Sigmoid colon (tissue), 7 donors: ENCODE measurements at places on chromosomes 13 and 19. TPM values are rescaled to one million over a fixed set of nuclear protein-coding genes. Genes with fewer than 3 reads are reported as not detected.

DNA sequence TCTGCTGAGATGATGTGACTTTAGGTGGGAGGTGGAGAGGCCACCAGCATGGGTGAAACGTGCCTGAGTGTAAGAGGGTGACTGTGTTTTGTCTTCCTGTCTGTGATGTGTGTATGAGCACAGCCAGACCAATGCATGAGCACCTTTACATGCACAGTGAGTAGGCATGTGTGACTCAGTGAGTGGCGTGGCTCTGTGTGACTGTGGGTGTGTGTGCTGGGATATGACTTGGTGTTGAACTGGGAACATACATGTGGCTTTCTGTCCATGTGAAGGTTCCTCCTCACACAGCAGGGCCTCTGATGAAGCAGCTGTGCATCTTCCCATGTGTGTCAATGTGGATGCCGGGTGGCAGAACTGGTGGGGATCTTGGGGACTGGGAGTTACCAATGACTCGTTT lies 19.9 kb upstream of the LGALS13 start:
- H3K4me3 ChIP-seq, result no peak overlapping the region
- H3K27ac ChIP-seq, result no peak overlapping the region
- no peaks in the 10 kb centered on the region for H3K36me3 ChIP-seq

DNA sequence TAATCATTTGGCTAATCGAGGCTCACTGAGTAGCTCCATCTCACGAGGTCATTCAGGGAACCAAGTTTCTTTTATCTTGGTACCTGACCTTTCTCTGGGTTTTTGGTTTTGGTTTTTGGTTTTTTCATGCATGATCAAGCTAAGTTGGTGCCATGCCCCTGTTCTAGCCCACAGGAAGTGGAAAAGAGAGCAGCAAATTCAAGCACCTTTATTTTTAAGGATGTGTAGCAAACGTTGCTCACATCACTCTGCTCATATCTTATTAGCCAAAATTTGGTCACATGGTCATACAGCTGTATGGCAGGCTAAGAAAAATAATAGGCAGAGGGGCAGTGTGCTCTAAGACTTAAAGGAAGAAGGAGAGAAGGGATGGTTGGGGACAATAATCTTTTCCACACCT lies 593.5 kb downstream of the DIAPH3 start:
- no peaks in the 10 kb centered on the region for H3K27me3 ChIP-seq
- no peak overlapping the region for H3K27ac ChIP-seq
- H3K4me1 ChIP-seq, result no peaks in the 10 kb centered on the region
- no peak for DNase-seq

Gene KIR3DL2
- total RNA-seq, result not detected

Gene FFAR1
- total RNA-seq, result not detected

- peaks cover 20% of the 10 kb centered on the region for H3K36me3 ChIP-seq
- H3K4me1 ChIP-seq, result peaks cover 45% of the 10 kb centered on the region
- DNase-seq, result no peak
- H3K4me3 ChIP-seq, result no peak overlapping the region
- H3K27me3 ChIP-seq, result no peaks in the 10 kb centered on the region
- no peak overlapping the region for H3K27ac ChIP-seq
Observed at GRCh38 chr19:45045671-45046353, 7.0 kb downstream of the CLASRP start.

DNA sequence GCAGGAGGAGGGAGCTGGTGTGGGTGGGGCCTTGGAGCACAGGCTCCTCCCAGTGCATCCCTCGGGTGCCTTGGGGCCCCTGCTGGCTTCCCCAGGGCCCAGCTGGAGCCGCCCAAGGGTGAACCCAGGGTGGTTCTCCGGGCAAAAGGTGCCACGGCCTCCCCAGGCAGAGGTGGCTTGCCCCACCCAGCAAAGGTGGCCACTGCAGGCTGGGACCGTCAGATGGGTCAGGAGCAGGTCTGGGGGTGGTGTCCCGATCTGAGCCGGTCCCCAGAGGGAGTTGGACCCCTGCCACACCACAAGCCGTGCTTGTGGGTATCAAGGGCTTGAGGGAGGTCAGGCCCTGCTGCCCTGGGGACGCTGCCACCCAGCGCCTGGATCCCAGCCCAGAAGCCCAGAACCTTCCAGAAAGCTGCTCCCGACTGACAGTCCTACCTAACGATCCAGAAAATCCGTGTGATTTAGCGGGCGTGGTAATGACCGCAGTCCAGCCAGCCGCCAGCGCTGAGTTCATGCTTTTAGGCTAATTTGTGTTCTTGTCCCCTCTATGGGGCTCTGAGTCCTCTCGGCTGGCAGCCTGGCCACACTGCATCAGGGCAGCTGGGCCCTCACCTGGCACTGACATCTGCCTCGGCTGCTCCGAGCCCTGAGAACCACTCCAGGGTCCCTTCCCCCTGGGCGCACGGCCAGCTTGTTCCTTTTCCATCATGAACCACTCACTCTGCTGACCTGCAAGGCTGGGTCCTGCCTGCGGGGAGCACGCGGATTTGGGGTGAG lies 5.0 kb upstream of the GRIN3B start:
- peaks cover 17% of the 10 kb centered on the region for H3K4me1 ChIP-seq
- H3K27ac ChIP-seq, result no peak overlapping the region
- H3K4me3 ChIP-seq, result no peak overlapping the region
- H3K27me3 ChIP-seq, result peaks cover 31% of the 10 kb centered on the region
- DNase-seq, result no peak

DNA sequence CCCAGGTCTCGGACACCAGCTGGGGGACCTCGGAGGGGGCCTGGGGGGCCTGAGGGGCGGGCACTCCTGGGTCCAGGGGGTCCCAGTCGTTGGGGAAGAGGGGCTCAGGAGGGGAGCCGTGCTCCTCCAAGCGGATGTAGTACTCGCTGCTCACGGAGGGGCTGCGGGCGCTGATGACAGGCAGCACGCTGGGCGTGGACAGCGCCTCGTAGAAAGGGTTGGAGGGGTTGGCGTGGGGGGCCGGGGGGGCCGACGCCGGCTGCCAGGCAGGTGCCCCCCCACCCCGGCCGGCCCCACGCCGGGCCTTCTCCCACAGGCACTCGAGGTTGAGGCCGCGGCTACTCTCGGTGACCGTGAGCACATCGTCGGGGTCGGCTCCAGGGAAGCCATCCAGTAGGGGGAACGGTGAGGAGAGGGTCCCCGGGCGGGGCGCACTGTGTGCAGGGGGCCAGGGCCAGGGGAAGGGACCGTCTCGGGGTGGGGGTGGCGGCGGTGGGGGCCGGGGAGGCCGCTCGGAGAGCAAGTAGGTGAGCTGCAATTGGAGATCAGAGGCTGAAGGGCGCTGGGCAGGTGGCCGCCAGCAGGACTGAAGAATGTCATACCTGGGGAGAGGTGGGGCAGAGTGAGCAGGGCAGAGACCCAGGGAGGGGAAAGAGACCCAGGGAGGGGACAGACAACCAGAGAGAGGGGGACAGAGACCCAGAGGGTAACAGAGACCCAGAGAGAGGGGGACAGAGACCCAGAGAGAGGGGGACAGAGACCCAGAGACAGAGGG lies 12.1 kb downstream of the LMTK3 start:
- no peak for DNase-seq
- peaks cover 38% of the 10 kb centered on the region for H3K27me3 ChIP-seq
- H3K27ac ChIP-seq, result no peak overlapping the region
- H3K4me3 ChIP-seq, result no peak overlapping the region
- H3K36me3 ChIP-seq, result no peaks in the 10 kb centered on the region

Gene OR1M1
- total RNA-seq, result not detected
